ENCODE measurements at places on chromosomes 16 and 17. TPM values are rescaled to one million over a fixed set of nuclear protein-coding genes. Genes with fewer than 3 reads are reported as not detected.

- DNase-seq = no peak
Observed at GRCh38 chr16:81615833-81616232, 163.3 kb upstream of the PLCG2 start.

GRCh38 chr17:76594690-76595089 lies 9.0 kb upstream of the ST6GALNAC2 start:
- no peak for DNase-seq

GRCh38 chr17:82889496-82890338 lies 49.9 kb upstream of the ZNF750 start:
- DNase-seq = no peak

GRCh38 chr17:79732254-79732653 lies 1.5 kb downstream of the ENPP7 start:
- DNase-seq = no peak

SPG7 gene
- total RNA-seq = 70.4 TPM

SMCR8 gene
- total RNA-seq = 11.1 TPM

ZG16 gene
- total RNA-seq = not detected

DNA sequence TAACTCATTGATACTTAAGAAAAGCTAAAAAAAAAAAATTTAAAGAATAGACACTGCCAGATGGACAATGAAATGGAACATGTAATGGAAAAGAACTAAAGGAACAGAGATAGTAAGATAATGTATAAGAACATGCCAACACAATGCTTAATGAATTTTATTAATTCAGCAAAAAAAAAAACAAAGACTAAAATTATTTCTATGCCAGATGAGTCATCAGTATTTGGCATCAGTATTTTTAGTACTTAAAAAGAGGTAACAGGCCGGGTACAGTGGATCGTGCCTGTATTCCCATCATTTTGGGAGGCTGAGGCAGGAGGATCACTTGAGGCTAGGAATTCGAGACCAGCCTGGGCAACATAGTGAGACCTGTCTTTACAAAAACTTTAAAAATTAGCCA lies 168.5 kb downstream of the CYB561 start:
- DNase-seq = no peak
